B cell (primary cell): ENCODE measurements at places on chromosomes 2 and 18. TPM values are rescaled to one million over a fixed set of nuclear protein-coding genes. Genes with fewer than 3 reads are reported as not detected.
A peak's percentile ranks its signal among the peaks of the same experiment; 100 is the strongest.

GRCh38 chr2:288758-289361 is 969 bp upstream of the ALKAL2 start:
- DNase-seq: peak; percentile 28

DNA sequence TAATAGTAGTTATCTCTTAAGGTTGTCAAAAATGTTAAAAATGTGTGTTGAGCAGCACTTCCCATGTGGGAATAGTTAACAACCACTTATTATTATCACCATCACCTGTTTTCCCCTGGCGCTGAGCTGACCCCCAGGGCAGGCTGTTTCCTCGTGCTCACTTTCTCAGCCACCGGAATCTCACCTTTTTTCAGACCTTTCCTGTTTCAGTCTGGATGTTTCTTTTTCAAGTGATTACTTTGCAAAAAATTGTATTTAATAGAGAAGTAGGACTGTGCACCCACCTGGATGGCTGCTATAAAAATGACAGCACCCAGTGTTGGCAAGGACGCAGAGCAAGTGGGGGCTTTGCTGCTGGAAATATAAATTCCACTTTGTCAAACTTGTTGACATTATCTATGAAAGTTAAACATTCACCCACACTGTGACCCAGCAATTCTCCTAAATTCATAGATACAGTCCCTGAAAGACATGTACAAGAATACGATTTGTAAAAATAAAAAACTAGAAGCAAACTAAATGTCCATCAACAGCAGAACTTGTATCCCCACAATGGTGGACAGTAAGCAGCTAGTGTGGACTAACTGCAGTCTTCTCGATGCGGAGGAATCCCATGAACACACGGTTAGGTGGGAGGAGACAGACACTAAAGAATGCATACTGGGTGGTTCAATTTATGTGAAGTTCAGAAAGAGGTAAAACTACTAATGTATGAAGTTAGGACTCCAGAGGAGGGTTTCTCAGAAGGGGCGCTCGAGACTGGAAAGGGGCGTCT is 66.5 kb downstream of the SOWAHC start:
- DNase-seq: no peak

DNA sequence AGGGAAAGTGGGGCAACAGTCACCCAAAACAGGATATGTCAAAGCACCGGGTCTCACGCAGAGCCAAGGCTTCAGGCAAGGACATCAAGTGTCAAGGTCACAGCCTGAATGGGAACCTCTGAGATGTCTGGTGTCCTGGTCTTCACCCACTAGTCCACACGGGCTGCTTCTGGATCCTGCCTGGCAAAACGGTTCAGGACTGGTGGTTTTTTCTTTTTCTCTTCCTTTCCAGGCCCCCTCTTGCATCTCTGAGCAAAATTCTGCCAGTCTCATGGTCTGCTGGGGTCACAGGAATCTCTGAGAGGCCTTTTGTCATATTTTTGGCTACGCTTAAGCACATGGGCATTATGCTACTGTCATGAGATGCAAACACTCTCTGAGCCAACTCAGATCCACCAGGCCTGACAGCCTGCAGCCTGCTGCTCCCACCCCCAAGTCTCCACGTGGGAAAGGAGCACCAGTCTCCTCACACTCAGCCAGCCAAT is 518.2 kb upstream of the ZEB2 start:
- DNase-seq: no peak

DNA sequence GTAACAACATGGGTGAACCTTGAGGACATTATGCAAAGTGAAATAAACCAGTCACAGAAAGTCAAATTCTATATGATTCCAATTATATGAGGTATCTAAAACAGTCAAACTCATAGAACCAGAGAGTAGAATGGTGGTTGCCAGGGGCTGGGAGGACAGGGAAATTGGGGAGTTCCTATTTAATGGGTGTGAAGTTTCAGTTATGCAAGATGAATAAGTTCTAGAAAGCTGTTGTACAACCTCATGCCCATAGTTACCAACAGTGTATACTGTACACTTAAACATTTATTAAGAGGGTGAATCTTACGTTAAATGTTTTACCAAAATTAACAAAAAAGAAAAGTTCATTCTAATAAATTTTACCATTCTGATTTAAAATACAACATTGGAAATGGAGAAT is 92.7 kb upstream of the WDSUB1 start:
- DNase-seq: no peak

GRCh38 chr2:55138882-55139229 is 88.6 kb upstream of the RTN4 start:
- no peak for DNase-seq

DNA sequence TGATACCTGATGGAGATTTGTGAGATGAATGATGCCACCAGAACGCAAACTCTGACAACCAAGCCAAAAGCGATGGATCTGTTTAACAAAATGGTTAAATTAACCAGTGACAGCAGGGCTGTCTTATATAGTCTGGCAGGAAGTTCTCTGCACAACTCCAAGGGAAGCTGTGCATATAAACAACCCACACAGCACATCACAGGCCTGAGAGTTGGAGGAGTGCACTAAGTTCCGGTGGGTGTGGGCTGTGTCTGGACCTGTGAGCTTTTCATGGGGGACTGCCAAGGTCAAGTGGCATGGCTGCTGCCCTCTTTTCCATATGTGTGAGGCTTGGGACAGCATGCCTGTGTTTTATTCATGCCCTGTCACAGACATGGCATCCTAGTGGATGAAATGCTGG is 414.6 kb upstream of the TRIB2 start:
- no peak for DNase-seq

DNA sequence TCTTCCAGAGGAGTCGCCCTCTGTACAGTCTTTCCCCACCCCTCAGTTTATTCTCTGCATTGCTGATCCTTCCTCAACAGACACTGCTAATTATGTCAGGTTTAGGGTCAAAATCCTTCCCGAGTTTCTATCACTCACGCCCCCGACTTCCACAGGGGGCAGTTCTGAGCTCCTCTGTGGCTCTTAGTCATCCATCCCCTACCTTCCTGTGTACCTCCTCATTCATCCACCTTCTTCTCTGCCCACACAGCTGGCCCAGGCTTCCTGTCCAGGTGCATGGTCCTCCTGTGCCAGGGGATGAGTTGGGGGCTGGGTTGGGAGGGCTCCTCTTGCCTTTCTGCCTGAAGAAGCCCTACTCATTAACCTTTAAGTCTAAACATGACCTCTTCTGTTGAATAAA is 202.9 kb downstream of the ARL4C start:
- DNase-seq: no peak

- DNase-seq: no peak
Measured at GRCh38 chr18:6578686-6579085, 150.8 kb upstream of the ARHGAP28 start.

DNA sequence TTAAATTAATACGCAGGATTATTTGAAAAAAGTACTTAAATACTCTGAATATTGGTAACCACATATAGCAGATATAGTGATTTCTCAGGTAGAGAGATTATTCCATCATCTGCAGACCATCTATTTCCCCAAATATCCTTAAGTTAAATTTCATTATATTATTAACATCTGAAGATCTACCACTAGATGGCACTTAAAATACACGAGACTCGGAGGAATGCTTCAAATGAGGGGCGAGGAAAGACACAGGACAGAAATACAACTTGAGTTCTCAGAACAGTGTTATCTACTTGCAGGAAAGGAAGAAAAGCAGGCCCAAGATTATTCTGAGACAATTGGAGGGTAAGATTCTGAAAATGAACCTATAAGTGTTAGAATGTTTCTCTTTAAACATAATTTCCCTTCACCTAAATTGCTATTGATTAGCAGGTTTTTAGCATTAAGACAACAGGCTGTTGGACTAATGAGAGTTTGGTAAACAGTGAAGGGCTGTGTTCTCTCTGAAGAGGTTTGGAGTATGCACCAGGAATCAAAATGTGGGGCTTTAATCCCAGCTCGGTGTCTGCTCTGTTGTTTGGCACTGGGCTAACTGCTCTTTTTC is 76.9 kb upstream of the GCFC2 start:
- DNase-seq: no peak

GRCh38 chr18:50776383-50776782 is 43.4 kb downstream of the MRO start:
- DNase-seq: no peak

DNA sequence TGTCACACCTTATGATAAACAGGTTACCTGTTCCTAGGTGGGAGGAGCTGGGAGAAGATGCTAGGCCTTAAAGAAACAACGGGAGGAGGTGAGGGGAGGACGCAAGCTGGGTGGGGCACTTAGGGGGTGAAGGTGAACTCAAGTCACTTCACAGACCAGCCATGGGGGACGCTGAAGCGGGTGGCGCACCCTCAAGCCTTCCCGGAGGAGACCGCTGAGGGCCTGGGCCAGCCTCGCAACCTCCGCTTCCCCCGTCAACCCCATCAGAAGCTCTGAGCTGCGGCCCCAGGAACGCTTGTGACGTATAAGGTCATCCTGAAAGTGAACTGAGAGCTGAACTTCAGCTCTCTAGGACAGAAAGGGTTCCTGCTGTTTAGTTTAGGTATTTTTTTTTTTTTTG is 133.5 kb downstream of the MBP start:
- no peak for DNase-seq

DNA sequence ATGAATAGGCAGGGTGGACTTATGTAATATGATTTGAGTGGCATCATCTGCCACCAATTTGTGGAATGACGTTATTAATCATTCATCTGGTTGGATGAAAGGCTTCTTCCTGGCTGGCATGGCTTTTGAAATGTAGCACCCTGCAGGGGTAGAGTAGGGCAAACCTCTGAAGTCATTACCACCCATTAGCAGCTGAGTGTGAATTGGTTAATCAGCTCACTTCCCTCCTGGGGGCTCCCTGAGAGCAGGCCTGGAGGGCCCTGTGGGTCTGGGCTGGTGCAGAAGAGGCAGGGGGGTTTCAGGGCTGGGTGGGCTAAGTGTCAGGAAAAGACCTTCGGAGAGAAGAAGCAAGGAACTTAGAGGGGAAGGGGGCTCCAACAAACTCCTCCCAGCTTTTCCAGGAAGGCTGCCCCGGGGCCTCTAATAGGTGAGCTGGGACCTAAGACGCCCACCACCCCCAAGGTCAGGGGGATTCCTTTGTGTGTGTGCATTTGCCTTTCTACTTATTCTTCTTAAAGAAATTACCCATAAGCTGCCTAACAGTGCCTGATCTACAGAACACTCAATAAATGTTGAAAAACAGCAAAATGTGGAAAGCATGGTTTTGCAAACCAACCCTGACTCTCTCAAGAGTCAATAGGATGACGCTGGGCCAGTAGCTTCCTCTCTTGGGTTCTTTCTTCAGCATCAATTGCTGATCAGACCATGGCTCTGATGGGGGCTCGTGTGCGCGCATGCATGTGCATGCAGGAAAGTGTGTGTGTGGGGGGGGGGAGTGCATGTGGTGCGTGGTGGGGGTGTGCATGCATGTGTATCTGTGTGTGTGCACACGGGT is 49.7 kb upstream of the ZNF516 start:
- no peak for DNase-seq

- DNase-seq: no peak
Measured at GRCh38 chr2:121104721-121105141, 180.3 kb downstream of the TFCP2L1 start.

GRCh38 chr2:57569396-57569795 is 477.2 kb upstream of the VRK2 start:
- no peak for DNase-seq

GRCh38 chr2:216006164-216006663 is 7.1 kb downstream of the MREG start:
- no peak for DNase-seq

GRCh38 chr2:167279810-167280209 is 391.5 kb downstream of the XIRP2 start:
- no peak for DNase-seq

DNA sequence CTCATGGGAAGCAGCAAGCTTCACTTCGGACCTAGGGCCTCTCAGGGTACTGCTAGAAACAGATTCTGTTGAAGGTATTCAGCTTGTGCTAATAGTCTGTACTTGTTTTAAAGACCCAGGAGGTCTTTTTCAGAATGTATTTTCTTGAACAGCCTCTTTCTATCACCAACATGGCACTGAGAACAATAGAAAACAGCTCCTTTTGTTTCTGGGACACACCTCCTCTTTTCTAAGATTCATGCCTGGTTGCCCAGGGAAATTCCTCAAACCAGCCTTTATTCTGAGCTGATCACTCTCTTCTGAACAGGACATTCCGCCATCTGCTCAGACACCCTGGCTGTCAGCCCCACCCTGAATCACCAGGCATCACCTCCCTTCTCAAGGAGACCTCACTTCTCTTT is 389.6 kb downstream of the TGIF1 start:
- no peak for DNase-seq

DNA sequence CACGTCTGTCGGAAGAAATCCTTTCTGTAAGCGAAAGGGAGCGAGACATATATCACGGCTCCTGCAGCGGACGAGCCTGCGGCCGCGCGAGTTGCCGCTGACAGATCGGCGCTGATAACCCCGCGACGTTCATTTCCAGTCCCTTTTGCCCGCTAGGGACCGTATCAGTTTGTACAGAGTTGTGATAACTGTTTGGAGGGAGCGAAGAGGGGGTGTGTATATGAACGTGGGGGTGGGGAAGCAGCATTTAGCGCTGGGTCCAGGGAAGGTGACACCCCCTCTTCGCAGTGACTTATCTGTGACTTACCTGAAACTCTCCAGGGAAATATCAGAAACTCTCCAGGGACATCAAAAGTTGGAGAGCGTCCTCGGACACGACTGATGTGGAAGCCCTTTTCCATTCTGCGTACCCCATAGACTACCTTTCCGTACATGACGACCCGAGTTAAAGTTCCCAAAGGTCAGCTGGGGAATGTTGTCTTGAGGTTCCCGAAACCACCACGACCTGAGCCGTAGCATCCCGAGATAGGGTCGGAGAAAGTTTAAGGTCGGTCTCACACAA is 948 bp upstream of the GATA6 start:
- DNase-seq: no peak

DNA sequence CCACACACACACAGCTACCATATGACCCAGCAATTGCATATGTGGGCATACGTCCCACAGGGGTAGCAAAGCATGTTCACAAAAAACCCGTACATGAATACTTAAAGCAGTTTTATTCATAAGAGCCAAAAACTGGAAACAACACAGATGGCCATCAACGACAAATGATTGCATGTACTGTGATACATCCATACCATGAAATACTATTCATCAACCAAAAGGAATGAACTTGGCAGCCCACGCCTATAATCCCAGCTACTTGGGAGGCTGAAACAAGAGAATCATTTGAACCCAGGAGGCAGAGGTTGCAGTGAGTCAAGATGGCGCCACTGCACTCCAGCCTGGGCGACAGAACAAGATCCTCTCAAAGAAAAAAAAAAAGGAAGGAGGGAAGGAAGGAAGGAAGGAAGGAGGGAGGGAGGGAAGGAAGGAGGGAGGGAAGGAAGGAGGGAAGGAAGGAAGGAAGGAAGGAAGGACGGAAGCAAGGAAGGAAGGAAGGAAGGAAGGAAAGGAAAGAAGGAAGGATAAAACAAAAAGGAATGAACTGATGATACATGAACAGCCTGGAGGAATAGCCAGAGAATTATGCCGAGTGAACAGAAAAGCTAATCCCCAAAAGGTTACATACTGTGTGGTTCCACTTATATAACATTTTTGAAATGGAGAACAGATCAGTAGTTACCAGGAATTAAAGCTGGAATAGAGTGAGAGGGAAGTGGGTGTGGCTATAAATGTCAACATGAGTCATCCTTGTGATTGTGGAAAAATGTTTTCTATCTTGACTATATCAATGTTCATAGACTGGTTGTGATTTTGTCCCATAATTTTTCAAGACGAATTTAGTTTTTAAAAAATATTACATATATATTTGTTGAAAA is 19.6 kb upstream of the YPEL5 start:
- no peak for DNase-seq

Gene FBXO15
- 3.7 and 4.1 TPM in 2 replicates for total RNA-seq

Gene B3GNT7
- total RNA-seq: 14.1 and 14.3 TPM in 2 replicates

Gene ATL2
- total RNA-seq: 69.0 and 78.0 TPM in 2 replicates

Gene CDK5R2
- 0.12 TPM in 1 of 2 replicates, not detected in the other for total RNA-seq

Gene RASGRP3
- total RNA-seq: 67.5 and 70.7 TPM in 2 replicates

Gene ACTR1B
- 69.0 and 70.2 TPM in 2 replicates for total RNA-seq

Gene ALPI
- not detected in 2 replicates for total RNA-seq

Gene TNS1
- total RNA-seq: 0.53 and 0.86 TPM in 2 replicates
